GM23248 (cell line): ENCODE measurements at places on chromosomes 16 and 17.

DNA sequence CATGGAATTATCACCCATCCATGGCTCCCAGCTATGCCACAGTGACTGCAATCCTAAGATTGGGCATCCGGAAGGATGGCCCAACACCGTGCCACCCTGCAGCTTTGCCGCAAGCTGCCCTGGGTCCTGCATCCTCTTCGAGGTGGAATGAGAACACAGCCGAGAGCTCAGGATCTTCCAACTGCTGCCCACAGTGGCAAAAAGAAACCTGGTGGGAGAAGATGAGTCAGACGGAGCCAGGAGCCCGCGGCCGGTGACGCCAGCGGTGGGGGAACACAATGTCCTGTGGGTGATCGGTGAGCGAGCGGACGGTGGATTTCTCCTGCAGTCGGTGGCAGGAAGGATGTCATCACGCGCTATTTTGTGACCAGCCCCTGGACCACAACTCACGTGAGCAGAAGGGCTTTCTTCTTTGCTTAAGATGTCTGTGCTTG lies 20.1 kb downstream of the CD7 start:
- peak; percentile 73 for DNase-seq

DNA sequence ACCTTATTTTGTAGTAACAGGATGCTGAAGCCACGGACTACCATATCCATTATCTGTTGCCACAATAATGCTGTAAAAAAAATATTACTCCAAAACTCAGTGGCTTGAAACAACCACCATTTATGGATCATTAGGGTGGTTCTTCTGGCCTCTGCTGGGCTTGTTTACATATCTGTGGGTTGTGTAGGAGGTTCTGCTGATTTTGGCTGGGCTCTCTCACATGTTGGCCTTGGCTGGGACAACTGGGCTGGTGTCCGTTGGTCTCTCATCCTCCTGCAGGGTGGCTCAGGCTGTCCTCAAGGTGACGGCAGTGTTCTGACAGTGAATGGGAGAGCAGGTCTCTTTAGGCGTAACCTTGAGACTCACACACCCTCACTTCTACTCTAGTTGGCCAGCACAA lies 76.0 kb downstream of the GPR139 start:
- DNase-seq: no peak

DNA sequence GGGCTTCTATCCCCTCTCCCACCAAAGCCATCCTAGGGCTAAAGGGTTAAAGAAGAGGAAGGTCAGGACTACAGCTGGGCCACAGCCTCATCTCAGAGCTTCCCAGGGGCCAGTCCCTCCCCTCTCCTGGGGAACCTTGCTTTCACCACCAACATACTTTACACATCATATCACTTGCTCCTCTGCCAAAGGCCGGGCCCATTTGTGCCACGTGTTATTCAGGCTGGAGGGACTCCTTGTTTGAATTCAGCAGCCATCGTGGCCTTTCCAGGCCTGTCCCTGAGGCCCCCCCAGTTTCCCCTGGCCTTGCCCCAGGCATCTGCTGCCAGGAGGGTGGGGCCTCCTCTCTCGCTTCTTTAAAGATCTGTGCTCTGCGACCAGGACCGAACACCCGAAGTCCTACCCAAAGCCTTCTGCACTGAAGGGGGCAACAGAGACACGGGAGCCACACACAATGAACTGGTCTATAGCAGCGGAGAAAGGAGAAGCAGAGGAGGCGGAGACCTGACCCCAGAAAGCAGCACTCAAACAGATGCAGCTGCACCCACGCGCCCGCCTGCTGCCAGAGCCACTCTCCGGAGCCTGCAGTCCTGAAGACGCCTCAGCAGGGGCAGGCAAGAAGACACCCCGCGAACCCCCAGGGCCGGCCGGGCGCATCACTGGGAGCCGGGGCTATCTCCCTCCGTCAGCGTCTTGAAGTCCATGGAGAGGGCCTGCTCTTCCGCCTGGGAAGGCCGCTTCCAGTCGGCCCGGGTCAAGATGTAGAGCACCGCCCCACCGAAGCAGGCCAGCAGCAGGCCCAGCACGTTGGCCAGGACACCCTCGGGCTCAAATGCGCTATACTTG lies 12.1 kb downstream of the CYB561 start:
- DNase-seq: peak; percentile 96

GRCh38 chr16:88804552-88805339 lies 1.2 kb downstream of the CDT1 start:
- DNase-seq: peak; percentile 40

DNA sequence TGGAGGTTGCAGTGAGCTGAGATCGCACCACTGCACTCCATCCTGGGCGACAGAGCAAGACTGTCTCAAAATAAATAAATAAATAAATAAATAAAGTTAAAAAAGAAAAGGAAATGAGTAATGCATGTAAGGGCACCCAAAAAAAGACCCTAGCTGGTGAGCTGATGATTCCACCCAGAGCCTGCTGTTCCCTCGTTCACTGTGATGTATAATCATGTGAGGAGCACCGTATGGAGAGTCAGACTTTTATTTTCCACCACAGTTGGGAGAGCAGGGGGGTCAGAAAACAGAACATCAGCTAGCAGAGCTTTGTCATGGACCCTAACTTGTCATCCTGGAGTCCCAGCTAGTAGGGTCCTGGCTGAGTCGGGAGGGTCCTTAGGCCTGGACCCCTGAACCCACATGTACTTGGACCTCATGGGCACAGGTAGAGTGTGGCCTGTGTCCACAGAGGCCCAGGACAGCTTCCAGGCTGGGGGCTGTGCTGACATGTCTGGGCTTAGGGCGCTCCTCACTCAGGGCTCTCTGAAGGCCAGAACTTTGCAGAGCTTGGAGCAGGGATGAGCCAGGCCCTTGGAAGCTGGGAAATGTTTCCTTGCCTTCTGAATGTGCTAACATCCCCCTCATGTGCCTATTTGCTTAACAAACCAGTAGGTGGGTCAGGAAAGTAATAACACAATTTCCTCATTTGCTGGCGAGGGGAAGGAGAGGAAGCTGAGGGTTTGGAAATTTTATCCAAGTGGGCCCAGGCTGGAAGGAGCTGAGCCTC lies 18.8 kb upstream of the LASP1NB start:
- DNase-seq: no peak

DNA sequence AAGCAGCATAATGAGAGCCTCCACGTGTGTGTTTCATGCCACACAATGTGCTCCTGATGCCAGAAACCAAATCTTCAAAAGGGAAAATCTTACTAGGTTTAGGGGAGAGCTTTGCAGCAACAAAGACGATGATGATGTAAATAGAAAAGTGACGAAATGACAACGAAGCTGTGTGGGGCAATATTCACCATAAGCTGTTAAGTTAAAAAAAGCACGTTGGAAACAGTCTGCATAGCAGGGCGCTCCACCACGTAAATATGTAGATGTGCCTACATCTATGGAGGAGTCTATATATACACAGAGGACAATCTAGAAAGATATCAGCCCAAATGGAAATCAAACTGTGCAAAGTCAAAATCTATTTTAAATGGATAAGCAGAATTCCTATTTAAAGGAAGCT lies 61.0 kb downstream of the RPH3AL start:
- DNase-seq: no peak

DNA sequence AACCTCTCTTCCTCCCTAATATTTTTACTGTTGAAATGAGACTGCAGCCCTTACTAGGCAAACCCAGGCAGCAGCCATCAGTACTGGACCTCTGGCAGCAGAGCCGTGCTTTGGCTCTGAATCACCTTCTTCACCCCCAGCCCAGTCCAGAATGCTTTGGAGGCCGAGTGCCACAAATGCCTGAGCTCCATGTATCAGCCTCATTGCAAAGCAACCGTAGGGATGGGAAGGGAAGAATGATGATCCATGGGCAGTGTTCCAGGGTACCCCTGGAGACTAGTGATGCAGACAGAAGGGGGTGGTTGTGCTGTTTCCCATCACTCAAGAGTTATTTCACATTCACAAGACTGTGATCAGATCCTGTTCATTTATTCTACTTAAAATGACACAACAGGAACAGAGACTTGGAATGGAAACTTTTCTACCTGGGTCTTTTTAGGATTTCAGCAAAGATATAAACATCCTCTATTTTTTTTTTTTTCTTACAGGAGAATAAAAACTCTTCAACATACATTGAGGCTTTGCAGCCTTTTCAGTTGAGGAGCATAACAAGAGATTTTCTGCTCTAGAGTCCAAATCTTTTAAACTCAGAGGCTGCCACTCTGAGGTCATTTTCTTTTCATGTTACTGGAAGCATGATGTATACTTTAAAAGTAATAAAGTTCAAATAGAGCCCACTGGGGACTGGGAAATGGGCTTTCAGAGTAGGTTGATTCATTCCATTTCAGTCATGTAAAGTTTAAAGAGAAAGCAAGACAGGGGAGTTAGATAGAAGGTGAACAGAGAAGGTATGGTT lies 138.3 kb downstream of the KCNJ2 start:
- DNase-seq: peak; percentile 52

DNA sequence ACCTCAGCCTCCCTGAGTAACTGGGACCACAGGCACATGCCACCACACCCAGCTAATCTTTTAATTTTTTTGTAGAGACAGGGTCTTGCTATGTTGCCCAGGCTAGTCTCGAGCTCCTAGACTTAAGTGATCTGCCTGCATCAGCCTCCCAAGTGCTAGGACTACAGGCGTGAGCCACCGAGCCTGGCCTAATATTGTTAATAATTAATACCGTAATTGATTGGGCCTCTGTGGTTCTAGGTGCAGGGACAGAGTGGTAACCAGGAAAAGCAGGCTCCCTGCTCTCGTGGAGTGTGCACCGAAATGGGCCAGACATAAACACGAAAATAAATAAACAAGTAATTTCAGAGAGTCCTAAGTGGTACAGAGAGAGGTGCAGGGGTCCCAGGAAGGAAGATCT lies 241.0 kb downstream of the GSG1L start:
- DNase-seq: no peak

- peak; percentile 15 for DNase-seq
Observed at GRCh38 chr17:19928299-19928698, 49.3 kb downstream of the AKAP10 start.

DNA sequence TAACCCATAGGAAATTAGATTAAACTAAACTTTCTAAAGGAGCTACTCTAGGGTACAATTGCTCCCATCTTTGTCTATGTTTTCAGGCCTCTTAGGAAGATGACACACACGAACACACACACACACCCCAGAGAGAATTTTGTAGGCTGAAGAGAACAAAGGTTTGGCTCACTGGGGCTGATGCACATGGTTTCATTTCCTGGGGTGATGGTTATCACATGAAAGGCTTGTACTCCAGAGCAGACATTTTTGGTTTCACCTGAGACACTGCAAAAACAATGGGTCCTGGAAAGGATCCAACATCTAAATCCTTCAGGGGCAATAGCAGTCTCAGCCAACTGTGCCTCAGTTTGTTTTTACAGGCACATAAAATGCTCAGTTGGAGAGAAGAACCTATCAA lies 62.8 kb downstream of the GRB7 start:
- no peak for DNase-seq

- DNase-seq: no peak
Observed at GRCh38 chr16:58086381-58087208, 42.6 kb downstream of the CFAP20 start.

GRCh38 chr16:66324815-66325515 lies 41.5 kb upstream of the CDH5 start:
- peak; percentile 53 for DNase-seq

DNA sequence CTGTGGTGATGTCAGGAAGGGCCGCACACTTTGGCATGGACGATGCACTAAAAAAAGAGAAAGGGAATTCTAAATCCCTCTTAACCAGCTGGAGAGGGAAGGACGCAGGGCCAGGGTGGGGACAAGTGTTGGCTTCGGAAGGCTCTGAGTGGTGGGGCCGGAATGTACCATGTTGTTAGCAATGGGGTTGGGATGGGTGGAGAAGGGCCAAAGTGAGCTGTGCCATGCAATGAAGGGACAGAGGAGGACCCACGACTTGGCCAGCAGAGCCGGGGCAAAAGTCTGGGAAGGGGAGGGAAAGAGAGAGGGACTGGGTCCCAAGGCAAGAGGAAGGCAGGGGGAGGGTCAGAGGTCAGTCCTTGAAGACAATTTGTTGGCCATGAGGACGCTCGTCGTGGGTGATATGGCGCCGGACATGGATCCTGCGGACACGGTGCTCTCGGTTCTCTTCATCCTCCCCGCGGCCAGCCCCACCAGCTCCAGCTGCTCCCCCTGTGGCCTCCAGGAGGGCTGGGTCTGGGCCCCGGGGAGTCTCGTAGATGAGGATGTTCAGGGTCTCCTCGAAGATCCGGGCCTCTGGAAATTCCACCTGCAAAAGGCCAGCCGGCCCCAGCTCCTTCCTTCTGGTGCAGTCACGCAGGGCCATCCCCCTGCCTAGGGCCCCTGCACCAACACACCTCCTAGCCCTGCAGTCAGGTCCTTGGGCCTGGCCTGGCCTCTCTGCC lies 6.4 kb downstream of the ASPHD1 start:
- DNase-seq: no peak

GRCh38 chr16:76535-77272 lies 1.3 kb upstream of the MPG start:
- peak; percentile 90 for DNase-seq

DNA sequence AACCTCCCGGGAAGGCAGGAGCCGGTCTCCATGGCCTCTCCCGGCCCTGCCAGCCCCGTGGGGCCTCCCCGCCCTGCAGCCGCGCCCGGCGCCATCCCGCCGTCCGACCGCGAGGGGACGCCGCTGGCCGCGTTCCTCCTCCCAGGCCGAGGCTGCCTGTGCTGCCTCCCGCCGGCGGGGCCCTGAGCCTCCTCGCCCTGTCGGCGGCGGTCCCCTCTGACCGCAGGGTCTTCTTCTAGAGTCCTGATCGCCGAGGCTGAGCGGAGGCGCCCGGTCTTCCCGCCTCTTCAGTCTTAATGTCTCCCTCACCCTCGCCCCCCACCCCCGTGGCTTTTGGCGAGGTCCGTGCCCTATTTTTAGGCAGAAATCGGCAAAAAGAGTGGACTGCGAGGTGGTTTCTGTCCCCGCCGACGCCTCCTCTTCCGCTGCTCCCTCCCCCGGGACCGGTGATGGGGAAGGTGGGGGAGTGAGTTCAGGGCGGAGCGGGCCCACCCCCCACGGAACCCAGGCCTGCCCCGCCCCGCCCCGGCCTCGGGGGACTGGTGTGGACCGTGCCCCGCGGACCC lies 794 bp upstream of the CPNE7 start:
- DNase-seq: peak; percentile 93

DNA sequence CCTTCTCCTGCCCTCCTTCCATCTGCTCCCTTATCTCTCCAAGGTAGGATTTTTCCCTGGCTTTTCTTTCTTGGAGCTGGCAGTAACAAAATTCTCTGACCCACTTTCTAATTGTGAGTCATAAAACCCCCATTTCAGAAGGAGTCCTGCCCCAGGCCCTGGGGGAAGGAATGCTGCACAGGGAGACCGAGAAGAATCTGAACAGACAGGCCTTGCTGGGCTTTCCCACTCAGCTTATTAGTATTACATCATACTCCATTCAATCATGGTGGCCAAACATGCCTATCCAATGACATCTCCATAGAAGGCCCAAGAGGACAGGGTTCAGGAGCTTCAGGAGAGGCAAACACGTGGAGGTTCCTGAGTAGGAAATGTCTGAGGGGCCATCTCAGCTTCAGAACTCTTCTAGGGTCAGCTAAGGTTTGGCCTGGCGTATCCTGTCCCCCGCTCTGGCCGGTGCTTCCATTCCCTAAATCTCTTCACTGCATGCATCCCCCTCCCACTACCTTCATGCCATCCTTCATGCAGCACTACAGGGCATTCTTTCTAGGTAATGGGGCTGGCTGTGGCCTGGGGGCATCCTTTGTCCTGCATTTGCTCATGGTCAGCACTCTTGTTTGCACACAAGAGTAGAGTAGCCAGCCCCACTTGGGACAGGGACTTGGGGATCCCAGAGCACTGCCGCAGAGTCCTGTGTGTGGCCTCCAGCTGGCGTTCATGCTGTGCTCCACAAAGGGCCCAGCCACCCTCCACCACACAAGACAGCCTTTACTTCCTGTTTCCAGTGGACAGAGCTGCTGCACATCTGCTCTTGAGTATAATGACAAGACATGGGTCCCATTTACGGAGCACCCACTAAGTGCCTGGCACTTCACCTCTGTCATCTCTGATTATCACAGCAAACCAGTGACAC lies 8.2 kb downstream of the SLC6A2 start:
- peak; percentile 17 for DNase-seq
